ENCODE measurements at places on chromosomes 16 and 17.

GRCh38 chr16:88569614-88569984 lies 604 bp upstream of the ZC3H18 start:
- DNase-seq, result no peak

DNA sequence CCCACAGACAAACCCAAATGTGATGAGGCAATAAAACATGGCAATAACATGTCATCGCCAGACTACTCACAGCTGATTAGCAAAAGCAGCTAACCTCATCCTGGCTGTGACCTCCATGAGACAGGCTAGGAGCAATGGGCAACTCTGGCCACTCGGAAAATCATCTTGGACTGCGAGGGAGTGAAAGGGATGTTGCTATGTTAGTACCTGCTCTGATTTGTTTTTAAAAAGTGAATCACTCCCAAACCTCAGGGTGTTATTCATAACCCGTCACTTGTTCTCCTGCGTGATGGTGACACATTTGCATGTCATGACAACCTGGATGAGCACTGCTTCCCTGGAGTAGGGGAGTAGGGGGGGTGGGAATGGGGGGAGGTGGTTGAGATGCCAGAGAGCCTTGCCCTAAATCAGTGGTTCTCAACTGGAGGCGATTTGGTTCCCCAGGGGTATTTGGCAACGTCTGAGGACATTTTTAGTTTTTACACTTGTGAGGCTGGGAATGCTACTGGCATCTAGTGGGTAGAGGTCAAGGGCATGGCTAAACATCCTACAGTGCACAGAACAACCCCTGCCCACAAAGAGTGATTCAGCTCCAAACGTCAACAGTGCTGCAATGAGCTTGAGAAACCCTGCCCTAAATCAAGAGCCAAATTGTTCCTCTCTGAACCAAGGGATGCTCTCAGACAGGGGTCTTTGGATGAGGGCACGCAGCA lies 241.7 kb downstream of the SOX9 start:
- no peak for DNase-seq

DNA sequence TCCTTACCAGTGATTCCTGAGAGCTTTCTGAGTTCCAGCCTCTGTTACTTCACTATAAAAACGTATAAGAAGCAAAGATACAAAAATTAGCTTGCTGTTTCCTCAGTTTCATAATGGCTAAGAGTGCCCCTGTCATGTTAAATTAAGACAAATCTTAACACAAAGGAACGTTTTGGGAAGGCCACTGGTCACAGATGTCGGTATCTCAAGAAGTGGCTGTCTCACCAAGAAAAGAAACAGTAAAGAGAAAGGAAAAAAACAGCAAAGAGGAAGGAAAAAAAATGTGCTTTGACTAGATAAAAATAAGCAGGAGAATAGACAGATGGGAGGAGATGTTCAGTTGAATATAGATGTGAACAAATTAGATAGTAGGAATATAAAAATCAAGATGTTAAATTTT lies 94.8 kb upstream of the AKTIP start:
- DNase-seq, result no peak

GRCh38 chr16:12538667-12539091 lies 265.0 kb downstream of the CPPED1 start:
- no peak for DNase-seq

- DNase-seq, result no peak
Observed at GRCh38 chr17:27423651-27424050, 32.6 kb upstream of the KSR1 start.

- no peak for DNase-seq
Observed at GRCh38 chr16:86022381-86022960, 123.5 kb downstream of the IRF8 start.

DNA sequence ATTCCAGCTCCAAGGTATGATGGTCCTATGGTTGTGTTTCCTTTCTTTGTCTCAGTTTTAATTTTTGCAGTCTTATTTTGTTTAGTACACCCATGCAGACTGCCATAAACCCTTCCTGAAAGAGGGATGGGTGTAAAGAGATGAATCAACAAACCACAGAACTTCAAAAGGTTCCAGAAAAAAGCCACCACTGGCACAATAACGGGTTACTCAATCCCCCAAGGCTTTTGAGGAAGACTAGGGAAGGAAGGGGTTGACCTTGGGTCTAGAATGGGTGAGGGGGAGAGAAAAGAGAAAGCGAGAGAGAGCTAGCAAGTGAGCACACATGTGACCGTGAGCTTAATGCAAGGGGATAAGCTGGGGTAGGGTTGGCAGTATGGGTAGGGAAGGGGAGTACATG lies 168.1 kb downstream of the XYLT1 start:
- DNase-seq, result no peak

DNA sequence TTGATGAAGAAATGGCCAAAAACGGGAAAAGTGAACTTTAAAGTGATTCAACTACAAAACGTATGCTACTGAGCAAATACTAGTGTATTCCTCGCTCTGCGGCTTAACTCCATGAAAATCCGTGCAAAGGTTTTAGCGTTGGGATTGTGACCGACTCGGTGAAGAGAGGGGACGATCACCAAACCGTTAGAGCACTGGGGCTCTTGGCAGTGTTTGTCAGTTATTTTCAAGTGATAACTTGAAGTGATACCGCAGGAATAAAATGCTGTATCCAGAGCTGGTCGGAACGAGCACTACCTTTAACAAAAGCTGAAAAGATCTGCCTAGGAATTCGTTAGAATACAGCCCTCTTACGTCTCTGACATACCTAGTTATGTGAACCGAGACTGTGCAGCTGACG lies 773 bp upstream of the PPM1D start:
- DNase-seq, result no peak

DNA sequence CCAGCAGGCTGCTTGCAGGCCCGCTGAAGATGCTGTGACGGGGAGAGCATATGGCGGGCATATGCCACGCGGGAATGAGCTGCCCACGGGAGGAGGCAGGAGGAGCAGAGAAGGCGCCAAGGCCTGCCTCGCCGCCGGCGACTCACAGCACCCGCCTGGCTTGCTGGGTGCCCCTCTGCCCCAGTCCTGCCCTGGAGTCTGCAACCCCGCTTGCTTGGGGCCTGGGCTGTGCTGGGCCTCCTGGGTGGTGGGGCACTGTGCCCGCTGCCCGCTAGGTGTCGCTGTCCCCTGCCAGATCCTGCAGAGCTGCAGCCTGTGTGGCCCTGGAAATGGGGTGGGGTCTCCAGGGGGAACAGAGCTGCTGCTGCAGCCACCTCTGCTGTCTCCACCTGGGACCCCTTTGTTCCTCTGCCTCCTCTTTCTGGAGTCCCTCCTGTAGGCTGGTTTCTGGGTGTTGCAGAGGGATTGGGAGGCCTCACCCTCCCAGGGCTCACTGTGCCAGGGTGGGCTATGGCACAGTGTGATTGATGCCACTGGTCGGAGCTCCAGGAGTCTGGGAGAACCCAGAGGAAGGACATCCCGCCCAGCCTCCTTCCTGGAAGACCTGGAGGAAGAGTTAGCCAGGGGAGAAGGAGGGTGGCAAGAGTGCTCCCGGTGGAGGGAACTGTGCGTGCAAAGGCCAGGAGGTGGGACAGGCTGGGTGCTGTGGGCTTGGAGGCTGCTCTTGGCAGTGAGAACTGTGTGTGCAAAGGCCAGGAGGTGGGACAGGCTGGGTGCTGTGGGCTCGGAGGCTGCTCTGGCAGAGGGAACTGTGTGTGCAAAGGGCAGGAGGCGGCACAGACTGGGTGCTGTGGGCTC lies 141.0 kb upstream of the CIBAR2 start:
- DNase-seq, result no peak

GRCh38 chr17:75476271-75476671 lies 19.8 kb downstream of the TMEM94 start:
- DNase-seq, result no peak

DNA sequence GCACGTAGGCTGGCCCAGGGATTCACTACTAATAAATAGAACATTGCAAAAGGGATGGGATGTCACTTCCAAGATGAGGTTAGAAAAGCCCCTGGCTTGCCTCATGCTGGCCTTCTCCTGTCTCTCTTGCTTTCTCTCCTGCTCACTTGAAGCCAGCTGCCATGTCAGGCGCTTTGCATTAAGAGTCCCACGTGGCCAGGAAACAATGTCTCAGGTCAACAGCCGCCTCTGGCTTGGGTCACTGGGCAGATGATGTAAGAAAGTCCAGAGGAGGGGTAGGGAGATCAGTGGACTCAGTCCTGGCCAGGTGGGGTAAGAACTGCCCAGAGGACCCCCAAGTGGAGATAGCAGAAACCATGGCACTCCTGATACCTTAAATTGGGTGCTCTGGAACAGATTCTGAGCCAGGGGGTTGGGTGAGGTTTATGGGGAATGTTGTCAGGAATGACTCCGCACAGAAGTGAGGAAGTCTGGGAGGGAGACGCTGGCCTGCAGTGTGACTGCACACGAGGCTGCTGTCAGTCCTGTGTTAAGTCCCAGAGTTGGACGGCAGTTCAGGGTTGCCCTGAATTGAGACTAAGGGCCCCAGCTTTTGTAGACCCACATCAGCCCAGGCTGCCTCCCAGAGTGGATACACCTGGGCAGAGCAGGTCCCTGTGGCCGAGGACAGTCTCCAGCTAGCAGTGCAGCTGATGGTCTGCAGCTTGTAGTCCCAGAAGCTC lies 17.7 kb downstream of the C16orf82 start:
- DNase-seq, result no peak

DNA sequence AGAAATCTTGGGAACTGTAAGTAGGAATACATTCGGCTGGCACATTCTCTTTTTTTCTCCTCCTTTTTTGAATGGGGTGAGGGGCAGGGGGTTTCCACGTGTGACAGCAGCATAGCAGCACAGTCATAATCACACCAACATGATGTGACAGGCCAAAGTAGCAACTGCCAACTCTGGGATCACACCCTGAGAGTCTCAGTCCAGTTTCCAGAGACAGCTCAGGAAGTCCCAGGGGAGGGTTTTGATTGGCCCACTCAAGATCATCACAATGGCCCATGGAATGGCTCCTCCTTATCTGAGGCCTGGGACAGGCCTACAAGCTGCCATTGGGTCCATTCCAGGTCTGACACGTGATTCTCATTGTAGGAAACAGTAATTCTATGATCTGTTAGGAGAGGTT lies 207.1 kb upstream of the ASIC2 start:
- DNase-seq, result no peak

DNA sequence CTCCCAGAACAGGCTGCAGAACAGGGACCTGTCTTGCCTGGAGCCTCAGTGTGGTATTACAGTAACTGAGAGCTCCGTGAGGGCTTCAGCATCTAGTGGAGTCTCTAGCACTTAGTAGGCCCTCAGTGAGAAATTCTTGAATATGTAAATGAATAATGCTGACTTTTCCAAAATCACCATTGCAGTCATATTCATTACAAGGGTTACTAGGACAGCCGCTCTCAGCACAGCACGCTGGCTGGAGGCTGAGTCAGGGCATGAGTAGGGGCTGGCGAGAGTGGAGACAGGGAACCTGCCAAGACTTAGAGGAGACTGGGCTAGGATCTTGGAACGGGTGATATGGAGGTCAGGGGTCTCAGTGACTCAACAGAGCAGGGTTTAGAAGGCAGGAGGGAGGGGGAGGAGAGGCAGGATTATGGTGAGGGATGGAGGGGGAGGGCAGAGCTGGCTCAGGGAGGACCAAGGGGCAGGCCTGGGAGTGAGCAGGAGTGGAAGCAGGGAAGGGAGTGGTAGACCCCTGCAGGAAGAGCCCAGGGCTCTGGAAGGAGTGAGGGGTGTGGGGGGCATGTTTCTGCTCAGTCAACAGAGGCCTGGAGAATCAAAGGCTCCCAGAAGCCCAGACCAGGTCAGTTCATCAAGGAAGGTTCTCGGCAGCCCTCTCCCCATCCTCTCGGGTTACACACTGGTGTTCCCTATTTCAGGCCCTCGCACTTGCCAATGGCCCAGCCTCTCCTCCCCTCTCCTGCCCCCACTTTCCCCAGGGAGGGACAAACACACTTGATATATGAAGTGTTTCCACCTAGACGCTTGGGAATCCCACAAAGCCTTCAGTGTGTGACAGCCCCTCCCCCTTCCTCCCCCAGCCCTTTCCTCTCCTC lies 42.3 kb downstream of the FZD2 start:
- peak; percentile 38 for DNase-seq

GRCh38 chr17:64390044-64390443 lies 616 bp downstream of the PECAM1 start:
- DNase-seq, result no peak

DNA sequence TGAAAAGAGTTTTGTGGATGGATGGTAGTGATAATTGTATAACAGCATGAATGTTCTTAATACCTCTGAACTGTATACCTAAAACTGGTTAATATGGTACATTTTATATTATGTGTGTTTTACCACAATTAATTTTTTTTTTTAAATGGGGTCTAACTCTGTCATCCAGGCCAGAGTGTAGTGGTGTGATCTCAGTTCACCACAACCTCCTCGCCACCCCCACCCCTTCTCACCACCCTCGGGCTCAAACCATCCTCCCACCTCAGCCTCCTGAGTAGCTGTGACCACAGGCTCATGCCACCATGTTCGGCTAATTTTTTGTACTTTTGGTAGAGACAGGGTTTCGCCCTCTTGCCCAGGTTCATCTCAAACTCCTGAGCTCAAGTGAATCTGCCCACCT lies 123.2 kb downstream of the CDRT15L2 start:
- no peak for DNase-seq

GRCh38 chr17:81741049-81741593 lies 29.0 kb downstream of the SLC25A10 start:
- no peak for DNase-seq

DNA sequence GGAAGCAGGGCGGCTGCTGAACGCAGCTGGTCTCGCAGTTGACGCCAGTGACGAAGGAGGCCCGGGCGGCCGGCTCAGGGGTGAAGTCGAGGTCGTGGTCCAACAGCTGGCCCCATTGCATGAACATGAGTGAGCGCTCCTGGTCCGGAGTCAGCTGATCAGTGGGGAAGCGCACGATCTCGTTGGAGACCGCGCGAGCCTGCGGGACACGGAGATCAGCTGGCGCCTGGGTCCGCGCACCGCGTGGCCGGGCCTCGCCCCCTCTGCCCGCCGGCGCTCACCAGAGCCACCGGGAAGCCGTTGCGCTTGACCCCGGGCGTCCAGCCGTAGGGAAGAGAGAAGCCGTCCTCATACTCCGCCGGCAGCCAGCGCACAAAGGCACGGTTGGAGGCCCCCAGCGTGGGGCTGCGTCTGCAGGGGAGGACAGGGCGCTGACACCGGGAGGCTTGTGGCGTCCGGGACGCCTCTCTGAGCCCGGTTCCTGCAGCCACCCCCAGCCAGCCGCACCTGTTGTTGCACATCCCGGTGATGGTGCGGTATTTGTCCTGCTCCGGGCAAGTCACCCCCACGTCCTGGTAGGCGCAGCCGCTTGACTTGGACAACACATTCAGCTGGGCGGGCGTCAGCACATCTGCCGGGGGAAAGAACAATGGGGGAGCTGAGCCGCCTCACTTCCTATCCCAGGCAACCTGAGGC lies 1.6 kb downstream of the MPO start:
- DNase-seq, result no peak

- DNase-seq, result peak; percentile 78
Observed at GRCh38 chr17:40486522-40487370, 14.7 kb downstream of the TNS4 start.

DNA sequence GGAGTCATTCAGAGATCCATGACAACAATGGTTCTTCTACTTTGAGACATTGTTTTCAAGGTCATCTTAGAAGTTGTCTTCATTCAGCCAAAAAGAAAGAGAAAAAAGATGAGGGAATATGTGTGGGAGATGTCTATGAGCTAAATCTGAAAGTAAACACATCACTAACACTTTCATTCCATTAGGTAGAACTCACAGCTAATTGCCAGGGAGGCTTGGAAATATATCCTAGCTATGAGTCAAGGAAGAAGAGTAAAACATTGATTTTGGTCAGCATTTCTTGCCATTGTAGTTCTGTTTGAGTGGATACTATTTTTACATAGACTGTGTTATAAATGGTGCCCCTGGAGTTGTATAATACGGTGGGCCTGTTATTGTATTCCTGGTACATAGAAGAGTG lies 316.4 kb upstream of the MYOCD start:
- no peak for DNase-seq

GRCh38 chr16:70529051-70529777 lies 5.6 kb downstream of the SF3B3 start:
- DNase-seq, result no peak

Data from AG04449 (cell line).